ENCODE measurements at places on chromosomes 6 and 20. TPM values are rescaled to one million over a fixed set of nuclear protein-coding genes. Genes with fewer than 3 reads are reported as not detected.

ID4 gene
- total RNA-seq: 0.24 TPM

RAET1L gene
- not detected for total RNA-seq

PKIB gene
- 8.5 TPM for total RNA-seq

C6orf15 gene
- not detected for total RNA-seq

- DNase-seq: no peak
These were observed 29.0 kb downstream of the COL19A1 start for GRCh38 chr6:69895396-69895795.

- no peak for DNase-seq
These were observed 2.6 kb downstream of the GJA1 start for GRCh38 chr6:121437851-121438651.

GRCh38 chr6:6633898-6634734, 45.6 kb downstream of the LY86 start:
- DNase-seq: no peak

GRCh38 chr6:36791521-36792135, 47.6 kb downstream of the CPNE5 start:
- DNase-seq: no peak

DNA sequence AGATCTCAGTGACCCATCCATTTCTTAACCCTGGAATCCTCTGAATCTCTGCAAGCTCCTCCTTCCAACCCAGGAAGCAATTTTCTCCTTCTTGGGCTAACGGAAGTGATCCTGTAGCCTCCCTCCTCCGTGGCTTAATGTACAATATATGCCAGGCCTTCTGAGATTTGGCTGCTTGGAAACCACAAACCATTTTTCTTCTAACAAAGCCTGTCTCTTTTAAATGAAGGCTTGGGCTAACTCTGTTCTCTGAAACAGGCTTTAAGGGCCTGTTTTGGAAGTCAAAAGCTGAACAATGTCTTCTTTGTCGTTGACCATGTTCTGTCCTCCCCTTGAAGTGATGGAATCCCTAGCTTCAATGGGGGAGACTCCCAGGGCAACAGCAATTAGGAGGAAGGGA, 14.9 kb downstream of the FYN start:
- no peak for DNase-seq

- DNase-seq: no peak
These were observed 26.2 kb downstream of the NOL7 start for GRCh38 chr6:13641315-13641714.

Measured in glomerular endothelial cell (primary cell).